T-helper 1 cell (primary cell): ENCODE measurements at places on chromosomes 4 and X.

GRCh38 chrX:41720125-41720779, 3.7 kb upstream of the GPR82 start:
- no peak for DNase-seq

DNA sequence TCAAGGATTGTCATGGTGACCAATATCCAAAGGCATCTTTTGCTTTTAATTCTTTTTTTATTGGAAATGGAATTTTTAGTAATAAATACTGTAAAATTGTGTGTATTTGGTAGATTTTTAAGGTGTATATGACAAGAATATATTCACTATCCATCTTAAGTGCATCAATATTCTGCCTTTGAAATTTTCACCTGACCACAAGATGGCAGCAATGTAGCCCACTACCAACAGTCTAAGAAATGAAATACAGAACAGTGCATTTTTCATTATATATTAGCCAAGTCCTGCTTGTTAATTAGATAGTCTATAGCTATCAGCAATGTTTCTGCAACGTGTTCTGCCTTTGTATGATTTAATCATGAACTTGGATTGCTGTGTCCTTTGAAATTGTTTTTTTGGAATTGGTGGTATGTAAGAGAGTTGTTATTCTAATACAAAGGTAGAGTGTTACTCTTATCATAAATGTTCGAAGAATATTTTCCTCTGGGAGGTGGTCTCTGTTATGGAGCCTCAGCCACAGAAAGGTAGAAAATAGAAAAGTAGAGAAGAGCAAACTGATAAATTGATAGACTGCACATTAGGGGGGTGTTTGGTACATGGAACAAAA, 38.2 kb downstream of the HPGDS start:
- DNase-seq, result no peak

GRCh38 chrX:147679356-147680005, 232.2 kb upstream of the FMR1 start:
- DNase-seq, result no peak

- DNase-seq, result no peak
Measured at GRCh38 chrX:48890934-48891401, 6.6 kb downstream of the TIMM17B start.

DNA sequence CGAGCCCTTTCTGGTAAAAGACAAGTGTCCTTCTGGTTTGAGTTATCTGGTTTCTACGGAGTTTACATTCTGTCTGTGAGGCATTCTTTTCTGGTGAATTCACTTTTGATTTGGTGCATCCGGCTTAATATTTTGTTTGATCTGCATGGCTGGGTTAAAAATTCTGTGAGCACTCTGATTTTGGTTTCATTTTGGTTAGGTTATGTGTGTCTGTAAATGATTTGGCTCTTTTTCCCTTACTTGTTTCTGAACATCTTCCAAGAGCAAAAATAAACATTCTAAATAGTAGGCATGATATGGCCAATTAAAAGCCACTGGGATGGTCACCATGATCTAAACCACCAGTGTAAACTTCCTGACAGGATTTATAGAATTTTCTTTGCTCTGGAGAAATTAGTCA, 85.7 kb upstream of the PTPN13 start:
- no peak for DNase-seq

- DNase-seq, result peak; percentile 51
Measured at GRCh38 chr4:52641854-52642563, 17.1 kb downstream of the USP46 start.

GRCh38 chrX:106331606-106332005, 163.5 kb downstream of the PWWP3B start:
- no peak for DNase-seq

DNA sequence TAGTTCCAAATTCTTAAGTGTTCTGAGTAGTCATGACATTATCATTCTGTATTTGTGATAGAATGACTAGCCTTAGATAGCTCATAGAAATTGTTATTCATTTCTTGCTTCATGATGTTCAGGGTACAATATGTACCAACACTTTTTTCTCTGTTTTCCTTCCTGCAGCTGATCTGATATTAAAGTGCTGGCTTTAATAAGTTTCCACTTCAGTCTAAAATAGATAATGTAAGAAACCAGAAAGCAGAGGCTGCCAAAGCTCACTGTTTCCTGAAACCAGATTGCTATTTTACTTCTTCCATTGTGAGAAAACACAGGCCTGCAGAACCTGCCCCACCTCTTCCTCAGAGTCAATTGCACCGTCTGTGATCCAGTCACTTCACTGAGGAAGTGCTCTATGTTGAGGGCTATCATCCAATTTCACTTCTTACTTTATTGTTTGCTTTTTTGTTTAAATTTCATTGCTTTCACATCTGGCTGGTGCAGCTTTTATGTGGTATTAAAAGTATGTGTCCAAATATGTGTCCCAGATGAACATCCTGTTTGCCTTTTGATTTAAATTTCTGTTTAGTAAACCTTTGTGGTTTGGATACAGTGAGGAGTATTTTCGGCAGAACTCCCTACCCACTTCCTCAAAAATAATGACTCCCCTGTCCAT, 652.1 kb downstream of the ANKRD50 start:
- DNase-seq, result no peak

GRCh38 chr4:2793586-2794485, 951 bp downstream of the SH3BP2 start:
- peak; percentile 12 for DNase-seq
